Heart left ventricle (tissue), 16 donors: ENCODE measurements at places on chromosomes 16 and 17.

DNA sequence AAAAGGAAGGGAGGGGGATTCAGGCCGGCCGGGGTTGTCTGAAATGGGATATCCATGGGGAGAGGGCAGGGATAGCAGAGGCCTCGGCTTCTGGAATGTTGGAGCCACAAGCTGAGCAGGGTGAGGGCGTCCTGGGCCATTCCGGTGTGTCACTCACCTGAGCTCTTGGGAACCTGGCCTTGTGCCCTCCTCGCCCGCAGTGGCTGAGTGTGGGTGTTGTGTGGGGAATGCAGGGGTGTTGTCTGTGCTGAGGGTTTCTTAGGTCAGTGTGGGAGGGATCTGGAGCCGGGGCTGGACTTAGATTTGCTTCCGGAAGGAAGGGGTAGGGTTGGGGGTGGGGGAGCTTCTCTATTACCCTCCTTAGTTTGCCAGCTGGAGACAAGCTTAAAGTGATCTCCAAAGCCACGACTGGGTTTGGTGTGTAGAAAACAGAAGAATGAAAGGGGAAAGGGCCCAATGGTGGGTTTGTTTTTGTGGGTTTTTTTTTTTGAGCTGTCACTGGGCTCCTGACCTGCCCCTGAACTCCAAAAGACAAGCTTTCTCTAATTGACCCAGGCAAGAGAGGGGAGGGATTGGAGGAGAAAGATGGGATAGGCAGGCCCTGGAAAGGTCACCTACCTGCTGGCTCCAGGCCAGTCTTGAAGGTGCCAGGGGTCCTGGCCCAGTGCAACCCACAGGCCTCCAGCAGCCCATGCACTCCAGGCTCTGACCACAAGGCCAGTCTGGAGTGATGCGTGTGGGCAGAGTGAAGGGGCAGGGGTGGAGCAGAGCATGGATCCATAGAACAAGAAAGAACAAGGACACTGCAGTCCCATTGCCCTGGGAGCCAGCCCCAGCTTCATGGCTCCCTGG lies at the start of gene SULT1A2:
Gene SULT1A2, minus strand, starts transcription at position 211 of the 852 bp plus-strand sequence. CDS start 1,120 bp downstream, outside the sequence.
- H3K27me3 ChIP-seq, result no peaks in the 10 kb centered on the region
- H3K4me3 ChIP-seq, result no peak within 1 kb of the TSS
- no peaks in the 10 kb centered on the region for H3K4me1 ChIP-seq
- H3K36me3 ChIP-seq, result no peaks in the 10 kb centered on the region
- H3K27ac ChIP-seq, result no peak within 1 kb of the TSS

GRCh38 chr17:63962298-63962744 lies 10.4 kb downstream of the SCN4A start:
- DNase-seq, result no peak
- no peaks in the 10 kb centered on the region for H3K27me3 ChIP-seq
- H3K36me3 ChIP-seq, result no peaks in the 10 kb centered on the region

DNA sequence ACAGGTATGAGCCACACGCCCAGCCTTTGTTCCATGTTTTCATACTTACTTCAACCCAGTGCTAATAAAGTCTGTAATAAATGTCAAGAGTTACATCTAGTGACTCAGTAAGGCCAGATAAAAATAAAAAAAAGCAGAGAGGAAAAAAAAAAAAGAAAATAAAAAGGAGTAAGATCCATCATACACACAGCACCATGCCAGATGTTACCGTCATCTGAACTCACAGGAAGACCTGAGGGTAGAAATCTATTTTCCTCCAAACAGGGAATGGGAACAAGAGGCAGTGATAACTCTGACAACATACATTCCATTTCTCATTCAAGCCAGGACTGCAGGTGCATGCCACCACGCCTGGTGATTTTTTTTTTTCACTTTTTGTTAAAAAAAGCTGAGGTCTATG lies 20.7 kb downstream of the CRK start:
- H3K36me3 ChIP-seq, result peaks cover 8% of the 10 kb centered on the region
- H3K27me3 ChIP-seq, result no peaks in the 10 kb centered on the region
- no peak overlapping the region for H3K4me3 ChIP-seq
- peaks cover 42% of the 10 kb centered on the region for H3K4me1 ChIP-seq
- H3K27ac ChIP-seq, result no peak overlapping the region
- no peak for DNase-seq

DNA sequence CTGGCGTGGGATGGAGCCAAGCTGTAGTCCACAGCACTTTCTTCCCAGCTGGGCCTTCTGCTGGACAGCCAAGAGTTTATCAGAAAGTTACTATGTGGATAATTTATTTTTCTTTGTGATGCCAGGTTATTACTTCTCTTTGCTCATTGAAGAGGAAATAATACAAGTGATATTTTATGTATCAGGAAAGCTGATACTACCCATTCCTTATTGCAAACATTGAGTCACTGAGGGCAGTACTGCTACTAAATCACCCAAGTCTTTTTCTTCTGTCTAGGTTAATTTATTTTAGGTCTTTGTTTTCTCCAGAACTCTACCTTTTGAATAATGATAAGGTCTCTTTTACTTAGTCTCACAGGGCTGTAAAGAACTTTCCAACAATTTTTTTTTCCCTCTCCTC lies 8.3 kb downstream of the NUP93 start:
- H3K36me3 ChIP-seq, result no peaks in the 10 kb centered on the region
- no peaks in the 10 kb centered on the region for H3K27me3 ChIP-seq
- no peak for DNase-seq
- peaks cover 9% of the 10 kb centered on the region for H3K4me1 ChIP-seq
- no peak overlapping the region for H3K27ac ChIP-seq

GRCh38 chr17:70588003-70588402 lies 418.7 kb downstream of the KCNJ2 start:
- H3K4me1 ChIP-seq, result no peaks in the 10 kb centered on the region
- no peaks in the 10 kb centered on the region for H3K36me3 ChIP-seq

DNA sequence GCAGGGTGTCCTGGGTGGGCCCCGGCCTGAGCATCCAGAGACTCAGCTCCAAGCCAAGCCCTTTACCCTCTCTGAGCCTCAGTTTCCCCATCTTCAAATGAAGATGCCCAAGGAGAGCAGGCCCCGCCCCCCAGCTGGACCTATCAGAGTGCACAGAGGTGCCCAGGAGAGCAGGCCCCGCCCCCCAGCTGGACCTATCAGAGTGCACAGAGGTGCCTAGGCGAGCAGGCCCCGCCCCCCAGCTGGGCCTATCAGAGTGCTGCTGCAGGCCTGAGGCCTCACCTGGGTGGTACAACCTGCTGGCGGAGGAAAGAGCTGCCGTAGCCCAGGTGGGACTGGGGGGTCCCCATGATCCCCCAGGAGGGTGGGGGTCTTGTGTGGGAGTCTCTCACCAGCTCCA lies 3.4 kb upstream of the SSTR5 start:
- H3K4me1 ChIP-seq, result peaks cover 3% of the 10 kb centered on the region
- no peaks in the 10 kb centered on the region for H3K36me3 ChIP-seq
- H3K27me3 ChIP-seq, result peaks cover 52% of the 10 kb centered on the region
- no peak overlapping the region for H3K4me3 ChIP-seq
- DNase-seq, result no peak

DNA sequence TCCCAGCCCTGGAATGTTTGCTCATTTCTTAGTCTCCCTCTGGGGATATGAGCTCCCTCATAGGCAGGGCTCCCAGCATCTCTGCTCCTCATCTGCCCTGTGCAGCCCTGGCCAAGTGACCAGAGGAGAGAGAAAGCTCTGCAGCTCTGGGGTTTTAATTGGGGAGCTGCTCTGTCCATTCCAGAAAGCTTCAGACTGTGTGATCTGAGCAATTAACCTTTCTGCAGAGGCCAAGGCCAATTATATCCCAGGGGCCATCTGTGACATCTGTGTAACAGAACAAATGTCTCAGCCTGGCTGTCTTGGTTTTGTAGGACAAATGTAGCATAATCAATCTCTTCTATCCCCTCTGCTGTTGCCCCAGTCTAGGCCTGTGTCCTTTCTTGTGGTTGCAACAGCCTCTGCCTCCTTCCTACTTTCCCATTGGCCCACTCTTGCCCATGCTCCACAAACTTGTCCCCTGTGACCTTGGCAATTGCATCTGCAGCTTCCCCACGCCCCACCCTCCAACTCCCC lies 156.0 kb downstream of the GSG1L start:
- H3K27ac ChIP-seq, result no peak overlapping the region
- H3K36me3 ChIP-seq, result no peaks in the 10 kb centered on the region
- no peak for DNase-seq
- no peak overlapping the region for H3K4me3 ChIP-seq

- no peak for DNase-seq
- no peak overlapping the region for H3K4me3 ChIP-seq
- no peaks in the 10 kb centered on the region for H3K27me3 ChIP-seq
- no peaks in the 10 kb centered on the region for H3K36me3 ChIP-seq
Observed at GRCh38 chr17:35164716-35165115, 17.1 kb downstream of the UNC45B start.

GRCh38 chr16:68216240-68216639 lies 19.7 kb downstream of the ESRP2 start:
- H3K36me3 ChIP-seq, result no peaks in the 10 kb centered on the region
- no peak for DNase-seq
- no peak overlapping the region for H3K27ac ChIP-seq
- no peak overlapping the region for H3K4me3 ChIP-seq

DNA sequence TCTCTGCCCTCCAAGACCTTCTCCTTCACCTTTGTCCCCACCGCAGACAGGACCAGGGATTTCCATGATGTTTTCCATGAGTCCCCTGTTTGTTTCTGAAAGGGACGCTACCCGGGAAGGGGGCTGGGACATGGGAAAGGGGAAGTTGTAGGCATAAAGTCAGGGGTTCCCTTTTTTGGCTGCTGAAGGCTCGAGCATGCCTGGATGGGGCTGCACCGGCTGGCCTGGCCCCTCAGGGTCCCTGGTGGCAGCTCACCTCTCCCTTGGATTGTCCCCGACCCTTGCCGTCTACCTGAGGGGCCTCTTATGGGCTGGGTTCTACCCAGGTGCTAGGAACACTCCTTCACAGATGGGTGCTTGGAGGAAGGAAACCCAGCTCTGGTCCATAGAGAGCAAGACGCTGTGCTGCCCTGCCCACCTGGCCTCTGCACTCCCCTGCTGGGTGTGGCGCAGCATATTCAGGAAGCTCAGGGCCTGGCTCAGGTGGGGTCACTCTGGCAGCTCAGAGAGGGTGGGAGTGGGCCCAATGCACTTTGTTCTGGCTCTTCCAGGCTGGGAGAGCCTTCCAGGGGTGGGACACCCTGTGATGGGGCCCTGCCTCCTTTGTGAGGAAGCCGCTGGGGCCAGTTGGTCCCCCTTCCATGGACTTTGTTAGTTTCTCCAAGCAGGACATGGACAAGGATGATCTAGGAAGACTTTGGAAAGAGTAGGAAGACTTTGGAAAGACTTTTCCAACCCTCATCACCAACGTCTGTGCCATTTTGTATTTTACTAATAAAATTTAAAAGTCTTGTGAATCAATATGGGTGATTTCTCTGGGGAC lies 12.2 kb downstream of the CX3CL1 start:
- H3K36me3 ChIP-seq, result no peaks in the 10 kb centered on the region
- H3K4me3 ChIP-seq, result no peak overlapping the region
- H3K27me3 ChIP-seq, result no peaks in the 10 kb centered on the region
- peak overlapping the region; percentile 17 for H3K27ac ChIP-seq

DNA sequence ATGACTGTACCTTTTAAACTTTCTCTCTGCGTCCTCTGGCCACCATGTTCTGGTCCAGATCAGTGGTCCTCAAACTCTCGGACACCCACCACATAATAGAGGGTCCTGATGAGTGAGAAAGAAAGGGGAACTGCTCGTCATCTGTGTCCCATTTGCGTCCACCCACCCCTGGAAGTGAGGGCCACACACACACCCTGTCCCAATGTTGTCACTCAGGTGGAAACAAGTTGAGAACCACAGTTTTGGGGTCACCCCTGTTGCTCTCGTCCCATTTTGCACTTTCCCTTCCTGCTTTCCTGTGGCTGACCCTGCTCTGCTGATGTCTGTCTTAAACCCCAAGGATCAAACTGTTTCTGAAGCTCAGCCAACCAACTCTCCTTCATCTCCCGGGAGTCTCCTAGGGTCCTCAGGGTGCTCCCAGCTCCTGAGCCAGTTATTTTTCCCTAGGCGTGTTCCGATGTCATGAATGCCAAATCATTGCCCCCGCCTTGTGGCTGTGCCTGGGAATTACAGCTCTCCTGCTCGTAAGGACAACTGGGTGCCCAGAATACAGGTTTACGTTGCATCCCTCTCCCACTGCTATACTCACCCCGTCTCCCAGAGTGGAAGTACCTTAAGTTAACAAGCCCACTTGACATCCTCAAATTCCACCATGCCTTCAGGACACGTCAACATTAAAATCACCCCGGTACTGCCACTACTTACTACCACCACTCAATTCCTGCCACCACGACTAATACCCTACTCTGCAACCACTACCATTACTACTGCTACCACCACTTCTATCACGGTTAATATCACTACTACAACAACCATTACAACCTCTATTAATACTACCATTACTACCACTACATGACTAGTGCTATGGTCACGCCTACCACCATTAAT lies 26.0 kb upstream of the HNF1B start:
- peak; percentile 35 for DNase-seq
- no peaks in the 10 kb centered on the region for H3K36me3 ChIP-seq
- no peaks in the 10 kb centered on the region for H3K27me3 ChIP-seq
- H3K4me1 ChIP-seq, result no peaks in the 10 kb centered on the region
- H3K4me3 ChIP-seq, result no peak overlapping the region

- no peaks in the 10 kb centered on the region for H3K36me3 ChIP-seq
- no peak overlapping the region for H3K4me3 ChIP-seq
- H3K27ac ChIP-seq, result no peak overlapping the region
- no peak for DNase-seq
- H3K4me1 ChIP-seq, result no peaks in the 10 kb centered on the region
Observed at GRCh38 chr16:6835941-6836340, 496.7 kb upstream of the RBFOX1 start.

- no peak for DNase-seq
- H3K27ac ChIP-seq, result no peak overlapping the region
- H3K36me3 ChIP-seq, result no peaks in the 10 kb centered on the region
- H3K27me3 ChIP-seq, result peaks cover 3% of the 10 kb centered on the region
Observed at GRCh38 chr17:32276171-32276601, 10.6 kb downstream of the RHBDL3 start.

- no peak for DNase-seq
- no peak overlapping the region for H3K27ac ChIP-seq
- no peaks in the 10 kb centered on the region for H3K36me3 ChIP-seq
- no peaks in the 10 kb centered on the region for H3K4me1 ChIP-seq
- no peaks in the 10 kb centered on the region for H3K27me3 ChIP-seq
Observed at GRCh38 chr17:52823155-52823554, 664.6 kb upstream of the CA10 start.
